ENCODE measurements at places on chromosomes 6 and 20. TPM values are rescaled to one million over a fixed set of nuclear protein-coding genes. Genes with fewer than 3 reads are reported as not detected.

The FAXC gene
- total RNA-seq, result 2.8 TPM

The PRICKLE4 gene
- not detected for total RNA-seq

The ADGB gene
- total RNA-seq, result not detected

The TPX2 gene
- total RNA-seq, result 122 TPM

The PLN gene
- 0.08 TPM for total RNA-seq

The GSTA3 gene
- not detected for total RNA-seq

The IL17F gene
- total RNA-seq, result not detected

The GABBR1 gene
- 17.6 TPM for total RNA-seq

The PPP1R3G gene
- not detected for total RNA-seq

The TSBP1 gene
- total RNA-seq, result 0.08 TPM

The DDX43 gene
- total RNA-seq, result not detected

The ESR1 gene
- not detected for total RNA-seq

The HLA-B gene
- total RNA-seq, result 167 TPM

The TRIM40 gene
- not detected for total RNA-seq

The ZNF391 gene
- 3.7 TPM for total RNA-seq

The PSMB1 gene
- total RNA-seq, result 382 TPM

The C6orf163 gene
- total RNA-seq, result 0.82 TPM

The SLPI gene
- not detected for total RNA-seq

The FOXP4 gene
- 3.5 TPM for total RNA-seq

The THBS2 gene
- 2.2 TPM for total RNA-seq

The HLA-DRB1 gene
- total RNA-seq, result 68.2 TPM

The HLA-DQB2 gene
- total RNA-seq, result 0.19 TPM

The PLEKHG1 gene
- 4.0 TPM for total RNA-seq

The ADTRP gene
- total RNA-seq, result 1.1 TPM

The SLC52A3 gene
- total RNA-seq, result not detected

The LAMA2 gene
- total RNA-seq, result 2.6 TPM

The CST4 gene
- not detected for total RNA-seq

The TBX18 gene
- 11.8 TPM for total RNA-seq

The RUNX2 gene
- 1.5 TPM for total RNA-seq

The B3GALT4 gene
- 1.1 TPM for total RNA-seq

The PCSK2 gene
- total RNA-seq, result not detected

The RBM38 gene
- 15.7 TPM for total RNA-seq

The SLC26A8 gene
- total RNA-seq, result not detected

The SIRPG gene
- not detected for total RNA-seq

The MEI4 gene
- total RNA-seq, result not detected

The ZNF341 gene
- 3.0 TPM for total RNA-seq

The GSTA2 gene
- total RNA-seq, result not detected

The BNIP5 gene
- not detected for total RNA-seq

The RHAG gene
- not detected for total RNA-seq

The KCNQ2 gene
- 0.45 TPM for total RNA-seq

The POM121L2 gene
- total RNA-seq, result not detected

The PSMF1 gene
- total RNA-seq, result 37.6 TPM

The NRN1 gene
- 4.0 TPM for total RNA-seq

The HSPA1A gene
- 43.8 TPM for total RNA-seq

The ARFGAP1 gene
- total RNA-seq, result 85.8 TPM

The PRND gene
- total RNA-seq, result not detected
